ENCODE measurements at places on chromosomes 11 and 22.

- no peak for DNase-seq
Observed at GRCh38 chr22:44047891-44048301, 23.8 kb downstream of the PARVB start.

- no peak for DNase-seq
Observed at GRCh38 chr22:25668437-25668836, 73.6 kb upstream of the MYO18B start.

DNA sequence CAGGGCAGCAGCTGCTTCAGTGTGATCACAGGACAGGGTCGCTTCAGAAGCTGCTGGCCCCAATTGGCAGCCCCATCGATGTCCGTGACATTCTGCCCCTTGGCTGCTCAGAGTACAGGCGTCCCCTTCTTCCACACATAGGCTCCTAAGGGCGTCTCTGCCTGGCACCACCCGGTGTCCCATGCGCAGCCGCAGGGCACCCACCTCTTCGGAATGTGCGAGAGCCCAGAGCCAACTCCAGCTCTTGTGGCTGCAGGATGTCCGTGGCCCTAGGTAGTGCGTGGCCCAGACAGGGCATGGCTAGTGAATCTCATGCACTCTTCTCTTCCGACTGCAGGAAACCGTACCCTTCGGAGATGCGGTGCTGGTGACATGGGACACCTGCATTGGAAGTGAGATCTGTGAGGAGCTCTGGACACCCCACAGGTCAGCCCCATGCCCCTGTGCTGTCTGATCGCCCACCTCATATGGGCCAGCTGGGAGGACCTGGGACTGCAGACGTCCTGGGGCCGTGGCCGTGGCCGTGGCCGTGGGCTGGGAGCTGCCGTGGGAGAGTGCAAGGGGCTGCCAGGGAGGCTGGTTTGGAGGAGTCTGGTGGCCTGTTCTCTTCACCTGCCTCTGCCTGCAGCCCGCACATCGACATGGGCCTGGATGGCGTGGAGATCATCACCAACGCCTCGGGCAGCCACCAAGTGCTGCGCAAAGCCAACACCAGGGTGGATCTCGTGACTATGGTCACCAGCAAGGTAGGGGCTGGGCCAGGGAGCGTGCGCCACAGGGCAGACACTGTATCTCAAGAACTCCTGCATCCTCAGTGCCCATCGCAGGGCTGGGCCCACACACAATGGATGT lies 20.2 kb downstream of the NADSYN1 start:
- DNase-seq: no peak

DNA sequence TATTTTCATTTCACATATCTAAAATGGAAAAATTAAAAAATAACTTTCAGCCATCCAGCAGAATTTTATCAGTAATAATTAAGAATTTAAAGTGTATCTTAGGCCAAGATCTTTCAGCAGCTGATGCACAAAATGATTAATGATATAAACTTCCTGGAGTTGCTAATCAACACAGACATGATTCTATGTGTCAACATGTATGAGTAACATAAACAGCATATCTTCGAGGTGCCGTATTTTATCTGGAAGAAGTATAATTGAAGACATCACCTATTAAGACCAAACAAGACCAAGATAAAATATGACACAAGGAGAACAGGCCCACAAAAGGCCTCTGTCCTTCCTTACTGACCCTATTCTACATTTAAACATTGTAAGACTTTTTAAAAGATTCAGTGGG lies 45.2 kb downstream of the SLC5A12 start:
- DNase-seq: no peak

GRCh38 chr11:11996321-11997048 lies 11.9 kb downstream of the DKK3 start:
- no peak for DNase-seq

DNA sequence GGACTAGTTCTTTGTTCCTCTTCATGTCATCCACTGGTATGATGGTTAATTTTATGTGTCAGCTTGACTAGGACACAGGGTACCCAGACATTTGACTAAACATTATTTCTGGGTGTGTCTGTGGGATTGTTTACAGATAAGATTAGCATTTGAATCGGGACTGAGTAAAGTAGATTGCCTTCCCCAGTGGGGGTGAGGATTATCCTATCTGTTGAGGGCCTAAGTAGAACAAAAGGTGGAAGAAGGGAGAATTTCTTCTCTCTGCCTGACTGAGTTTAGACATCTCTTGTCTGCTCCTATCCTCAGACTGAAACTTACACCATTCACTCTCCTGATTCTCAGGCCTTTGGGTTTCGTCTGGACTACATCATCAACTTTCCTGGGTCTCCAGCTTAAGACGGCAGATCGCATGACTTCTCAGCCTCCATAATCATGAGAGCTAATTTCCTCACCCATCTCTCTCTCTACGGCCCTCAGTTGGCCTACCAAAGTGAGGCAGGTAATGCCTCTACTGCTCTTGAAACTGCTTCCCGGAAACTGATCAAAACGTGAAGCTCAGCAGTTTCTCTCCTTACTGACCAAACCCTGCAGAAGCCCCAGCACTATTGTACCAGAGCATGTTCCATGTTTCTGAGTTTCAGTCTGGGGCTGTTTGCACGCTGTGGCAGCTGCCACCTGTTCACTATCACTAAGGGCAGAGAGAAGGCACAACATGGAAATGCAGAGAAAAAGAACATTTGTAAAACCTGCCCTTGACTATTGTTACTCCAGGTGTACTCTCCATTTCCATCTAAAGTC lies 95.4 kb downstream of the NXPE2 start:
- DNase-seq: no peak

- DNase-seq: peak; percentile 30
Observed at GRCh38 chr22:38523029-38523428, 16.9 kb upstream of the DDX17 start.

DNA sequence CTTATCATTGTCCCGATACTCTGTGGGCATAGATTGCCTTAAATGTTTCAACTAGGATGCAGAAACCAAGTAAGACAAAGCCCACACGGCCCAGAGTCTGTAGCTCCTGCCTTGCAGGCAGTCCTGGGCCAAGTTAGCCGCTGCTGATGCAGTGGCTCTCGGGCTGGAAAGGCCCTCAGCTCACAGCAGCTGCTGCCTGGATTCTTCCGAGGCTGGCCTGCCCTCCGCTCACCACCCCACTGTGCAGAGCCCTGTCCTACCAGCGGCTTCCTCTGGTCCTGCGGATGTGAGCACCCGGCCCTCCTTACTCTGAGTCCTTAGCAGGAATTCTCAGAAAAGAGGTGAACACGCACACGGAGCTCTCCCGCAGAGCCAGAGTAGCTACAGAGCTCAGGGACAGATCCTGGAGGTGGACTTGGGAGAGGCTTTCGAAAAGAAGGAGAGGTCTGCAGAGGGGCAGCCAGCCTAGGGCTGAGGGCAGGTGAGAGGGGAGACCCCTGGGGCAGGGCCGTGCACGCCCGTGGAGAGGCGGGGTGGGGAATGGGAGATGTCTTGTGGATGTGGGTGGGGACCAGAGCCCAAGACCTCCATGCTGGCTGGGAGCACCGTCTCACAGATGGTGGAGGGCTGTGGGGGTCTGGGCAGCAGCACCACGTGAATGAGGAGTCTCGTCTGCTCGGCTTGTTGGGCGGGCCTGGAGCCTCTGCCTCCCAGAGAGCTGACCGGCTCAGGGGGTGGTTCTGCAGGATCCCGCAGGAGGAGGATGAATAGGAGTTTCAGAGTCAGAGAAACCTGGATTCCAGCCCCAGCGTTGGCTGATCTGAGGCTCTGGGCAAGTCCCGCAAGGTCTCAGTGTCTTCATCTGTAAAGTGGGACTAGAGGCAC lies 117.4 kb upstream of the B3GAT1 start:
- no peak for DNase-seq

GRCh38 chr22:29901354-29901753 lies 18.4 kb downstream of the MTMR3 start:
- no peak for DNase-seq

GRCh38 chr11:36077368-36077767 lies 133.5 kb downstream of the LDLRAD3 start:
- DNase-seq: no peak

DNA sequence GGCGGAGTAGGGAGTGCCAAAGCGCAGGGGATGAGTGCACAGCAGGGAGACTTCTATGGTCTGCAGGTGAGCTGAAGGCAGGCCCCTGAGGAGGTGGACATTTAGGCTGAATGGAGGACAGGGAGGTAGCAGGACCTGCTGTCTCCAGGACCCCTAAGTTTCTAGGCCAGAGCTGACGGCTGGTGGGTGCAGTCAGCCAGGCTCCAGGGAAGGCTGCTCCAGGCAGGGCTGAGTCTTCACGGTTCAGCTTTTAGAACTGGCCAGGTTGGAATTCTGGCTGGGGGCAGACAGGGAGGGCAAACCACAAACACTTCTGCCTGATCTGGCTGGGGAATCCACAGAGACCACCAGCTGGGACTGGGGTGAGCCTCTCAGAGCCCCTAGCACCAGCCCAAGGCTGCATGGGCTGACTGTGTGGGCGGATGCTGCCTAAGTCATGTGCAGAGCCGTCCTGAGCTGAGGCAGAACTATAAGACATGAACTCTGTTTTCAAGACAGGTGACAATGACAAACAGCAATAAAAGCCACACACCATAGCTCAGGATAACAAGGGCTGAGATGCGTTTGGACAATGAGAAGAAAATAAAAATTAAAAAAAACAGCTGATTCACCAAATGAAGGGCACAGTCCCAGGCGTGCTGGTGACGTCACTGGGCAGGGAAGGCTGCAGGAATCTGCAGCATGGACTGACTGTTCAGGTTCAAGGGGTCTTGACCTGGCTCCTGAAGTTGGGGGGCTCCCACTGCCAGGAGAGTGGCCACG lies 10.4 kb upstream of the MALAT1 start:
- peak; percentile 79 for DNase-seq

GRCh38 chr11:123443851-123444623 lies 14.0 kb downstream of the GRAMD1B start:
- no peak for DNase-seq

DNA sequence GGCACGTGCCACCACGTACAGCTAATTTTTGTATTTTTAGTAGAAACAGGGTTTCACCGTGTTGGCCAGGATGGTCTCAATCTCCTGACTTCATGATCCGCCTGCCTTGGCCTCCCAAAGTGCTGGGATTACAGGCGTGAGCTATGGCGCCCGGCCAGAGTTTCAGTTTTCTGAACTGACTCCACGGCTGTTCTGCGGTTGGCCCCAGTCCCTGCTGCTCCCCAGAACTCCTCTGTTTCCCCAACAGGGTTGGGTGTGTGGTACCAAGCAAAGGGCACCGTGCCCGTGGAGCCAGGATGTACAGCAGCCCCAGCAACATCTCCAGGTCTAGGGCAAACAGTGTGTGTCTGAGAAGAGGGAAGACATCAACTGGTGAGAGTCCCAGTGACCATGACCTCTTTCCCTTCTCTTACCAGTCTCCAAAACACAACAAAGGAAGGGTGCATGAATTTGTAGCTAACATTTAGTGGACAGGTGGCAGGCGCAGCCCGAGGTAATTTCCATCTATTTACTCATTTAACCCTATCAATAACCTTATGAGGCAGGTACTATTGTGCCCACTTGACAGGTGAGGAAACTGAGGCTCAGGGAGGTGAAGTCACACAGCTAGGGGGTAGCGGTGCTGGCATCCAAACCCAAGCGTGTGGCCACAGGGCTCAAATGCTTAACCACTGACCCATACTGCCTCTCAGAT lies 57.0 kb upstream of the RBFOX2 start:
- no peak for DNase-seq

- no peak for DNase-seq
Observed at GRCh38 chr22:43848366-43849171, 13.7 kb downstream of the SULT4A1 start.

DNA sequence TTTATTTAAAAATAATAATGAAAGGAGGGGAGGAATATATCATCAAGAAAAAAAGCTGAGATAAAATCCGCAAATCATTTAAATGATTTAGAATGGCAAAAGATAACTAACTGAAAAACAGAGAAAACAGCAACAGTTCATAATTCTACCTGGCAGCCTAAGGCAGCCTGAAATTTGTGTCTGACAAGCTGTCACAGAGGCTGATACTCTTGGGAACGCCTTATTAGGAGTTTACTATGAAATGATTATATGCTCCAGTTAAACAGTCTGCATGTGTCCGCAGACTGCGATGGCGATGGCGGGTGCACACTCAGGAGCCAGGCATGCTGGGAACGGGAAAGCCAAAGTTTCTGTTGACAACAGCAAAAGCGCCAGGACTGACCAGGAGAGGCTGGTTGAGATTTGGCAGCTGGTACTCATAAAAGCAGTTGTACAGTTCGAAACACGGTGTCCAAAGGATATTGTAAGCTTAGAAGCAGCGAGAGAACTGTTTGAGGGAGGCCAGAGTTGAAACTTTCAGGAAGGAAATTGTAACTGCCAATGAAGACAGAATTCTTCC lies 172.9 kb upstream of the MPPED2 start:
- DNase-seq: no peak

DNA sequence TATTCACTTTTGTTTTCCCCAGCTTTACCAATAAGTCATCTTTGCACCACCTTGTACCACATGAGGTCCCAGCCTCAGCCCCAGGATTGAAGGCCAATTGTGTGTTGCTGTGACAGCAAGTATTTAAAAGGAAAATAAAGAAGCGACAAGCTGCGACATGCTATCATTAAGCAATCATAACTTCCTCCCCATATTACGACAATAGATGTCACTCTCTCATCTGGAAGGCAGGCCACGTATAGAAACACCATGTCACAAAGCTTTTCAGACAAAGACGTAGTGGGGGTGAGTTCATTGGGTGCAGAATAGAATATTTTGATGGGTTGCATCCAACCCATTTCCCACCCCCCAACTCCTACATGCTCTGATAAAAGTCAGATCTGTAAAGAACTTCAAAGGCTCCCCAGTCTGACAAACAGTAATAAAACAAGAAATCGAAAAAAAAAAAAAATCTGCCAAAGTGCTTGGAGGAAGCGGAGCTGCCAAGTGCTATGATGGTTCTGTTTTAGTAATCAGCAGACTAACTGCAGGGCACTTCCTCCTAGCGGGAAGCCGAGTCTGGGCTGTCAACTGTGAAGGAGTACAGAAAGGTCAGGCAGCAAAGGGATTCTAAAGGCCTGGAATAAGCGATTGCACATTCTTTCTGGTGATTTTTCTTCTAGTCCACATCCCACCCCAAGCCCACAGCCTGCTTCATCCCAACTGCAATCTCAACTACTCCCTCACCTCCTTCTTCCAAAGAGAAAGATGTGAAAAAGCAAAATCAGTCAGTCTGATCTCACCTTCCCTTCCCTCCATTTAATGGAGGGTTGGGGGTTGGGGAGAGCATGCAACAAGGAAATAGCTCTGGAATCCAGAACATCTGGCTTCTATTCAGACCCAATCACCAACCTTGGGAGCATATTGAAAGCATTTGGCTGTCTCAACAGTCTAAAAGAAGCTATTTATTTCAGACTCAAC lies 131.4 kb upstream of the UBASH3B start:
- DNase-seq: no peak

- DNase-seq: peak; percentile 85
Observed at GRCh38 chr22:17785185-17786184, 11.2 kb upstream of the BID start.

GRCh38 chr11:80188076-80188627 lies 747.3 kb upstream of the TENM4 start:
- DNase-seq: no peak
